ENCODE measurements at places on chromosomes 7 and 10.

GRCh38 chr7:16399916-16400892 lies 21.1 kb downstream of the CRPPA start:
- DNase-seq, result no peak

- DNase-seq, result no peak
These were observed 273.6 kb upstream of the HABP2 start for GRCh38 chr10:113279262-113279661.

- DNase-seq, result no peak
These were observed 50.4 kb upstream of the BTBD16 start for GRCh38 chr10:122220736-122221135.

- DNase-seq, result no peak
These were observed 195.4 kb upstream of the AOAH start for GRCh38 chr7:36919738-36920137.

GRCh38 chr10:69213591-69214311 lies 6.4 kb upstream of the HKDC1 start:
- DNase-seq, result no peak

DNA sequence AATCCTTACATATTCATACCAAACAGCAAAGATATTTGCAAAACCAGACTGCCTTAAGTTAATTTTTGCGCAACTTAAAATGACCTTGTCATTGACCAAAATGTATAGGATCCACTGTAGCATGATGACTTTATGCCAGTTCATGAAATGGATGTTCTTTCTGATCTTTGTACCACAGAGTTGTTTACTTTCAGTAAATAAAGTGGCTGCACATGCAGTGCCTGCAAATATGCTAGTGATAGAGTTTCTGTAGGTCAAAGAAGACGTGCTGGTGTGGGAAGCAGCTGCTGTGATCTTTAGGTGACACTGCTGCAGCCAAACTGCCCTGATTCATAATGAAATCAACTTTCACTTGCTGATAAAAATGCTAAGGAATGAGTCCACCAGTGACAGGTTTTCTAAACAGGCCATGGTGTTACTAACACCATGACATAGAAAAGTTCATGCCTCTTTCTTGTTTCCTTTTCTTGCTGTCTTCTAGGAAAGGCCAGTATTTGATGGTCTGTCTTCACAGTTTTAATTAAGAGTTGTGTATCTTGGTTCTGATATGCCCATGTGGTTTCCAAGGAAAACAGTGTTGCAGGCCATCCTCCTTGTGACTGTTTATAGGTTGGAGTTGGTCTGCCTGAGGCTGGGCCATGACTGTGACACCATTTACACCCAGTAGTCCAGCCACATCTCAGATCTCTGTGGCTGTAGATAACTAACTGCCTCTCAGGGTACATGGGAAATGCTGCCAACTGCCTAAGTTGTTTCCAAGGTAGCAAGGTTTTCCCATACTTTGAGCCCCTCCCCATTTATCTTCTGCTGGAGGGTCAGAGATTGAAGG lies 62.5 kb downstream of the INSYN2A start:
- no peak for DNase-seq

GRCh38 chr7:155298288-155298833 lies 683 bp downstream of the INSIG1 start:
- no peak for DNase-seq

- DNase-seq, result no peak
These were observed 34.4 kb downstream of the DLG5 start for GRCh38 chr10:77892021-77892739.

All from LoVo (cell line).